Cardiac septum (tissue), 1 donor: ENCODE measurements at places on chromosomes 2 and 18.
A peak's percentile ranks its signal among the peaks of the same experiment; 100 is the strongest.

DNA sequence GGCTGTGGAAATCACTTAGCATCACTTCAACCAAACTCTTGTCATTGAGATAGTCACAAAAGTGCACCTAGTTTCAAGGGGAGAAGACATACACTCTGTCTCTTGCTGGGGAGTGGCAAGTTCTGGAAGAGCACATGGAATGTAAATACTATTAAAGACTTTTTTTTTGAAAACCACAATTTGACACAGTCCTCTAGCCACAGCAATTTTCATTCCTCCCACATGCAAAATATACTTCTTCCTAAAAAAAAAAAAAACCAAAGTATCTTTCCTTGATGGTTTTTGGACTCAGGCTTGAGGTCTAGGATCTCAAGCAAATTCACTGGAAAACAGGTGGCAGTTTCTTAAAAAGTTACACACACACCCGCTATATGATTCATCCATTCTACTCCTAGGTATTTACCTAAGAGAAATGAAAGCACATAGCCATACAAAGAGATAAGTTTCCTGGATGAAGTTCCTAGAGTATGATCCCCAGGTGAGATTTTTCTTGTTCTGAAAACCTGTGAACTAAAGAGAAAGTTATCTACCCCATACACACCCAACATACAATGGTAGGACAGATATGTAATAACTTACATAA lies 295.8 kb downstream of the SP3 start:
- DNase-seq, result no peak

GRCh38 chr18:11040823-11041656 lies 108.3 kb downstream of the PIEZO2 start:
- no peak for DNase-seq

DNA sequence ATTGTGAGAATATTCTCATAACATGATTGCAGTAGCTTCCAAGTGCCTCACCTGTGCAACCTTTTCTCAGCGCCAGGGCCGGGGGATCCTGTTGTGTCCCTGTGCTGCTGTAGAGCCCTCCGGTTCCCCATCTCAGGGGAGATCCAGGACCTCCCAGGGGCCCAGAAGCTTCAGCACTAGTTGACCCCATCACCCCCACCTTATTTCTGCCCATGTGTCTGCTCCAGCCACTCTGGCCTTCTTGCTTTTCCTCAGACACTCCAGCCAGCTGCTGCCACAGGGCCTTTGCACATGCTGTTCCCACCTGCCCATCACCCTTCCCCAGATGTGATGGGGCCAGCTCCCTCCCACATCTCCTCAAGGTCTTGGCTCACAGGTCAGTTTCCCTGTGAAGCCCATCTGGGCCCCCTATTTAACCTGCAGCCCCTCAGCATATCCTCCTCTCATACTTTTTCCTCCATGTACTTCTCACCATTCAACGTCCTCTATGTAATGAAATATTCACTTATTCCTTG lies 226.5 kb downstream of the SEPTIN10 start:
- DNase-seq, result no peak

DNA sequence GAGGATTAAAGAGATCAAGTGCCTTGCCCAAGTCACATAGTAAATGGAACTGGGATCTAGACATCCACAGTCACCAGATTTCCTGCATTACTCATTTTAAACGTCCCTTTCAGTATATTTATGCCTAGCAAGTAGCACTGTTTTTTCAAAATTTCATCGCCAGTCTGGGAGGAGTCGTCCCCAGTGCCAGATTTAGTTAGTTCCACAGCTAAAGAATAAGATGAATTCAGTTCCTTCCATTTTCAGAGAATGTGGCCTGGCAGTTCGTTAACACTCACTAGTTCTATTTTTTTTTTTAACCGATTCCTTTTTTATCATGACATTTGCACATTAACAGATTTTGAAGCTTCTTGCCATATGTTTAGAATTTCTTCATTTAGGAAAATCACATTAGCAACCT lies 11.2 kb downstream of the GRP start:
- DNase-seq, result no peak

- DNase-seq, result no peak
Observed at GRCh38 chr2:178088774-178089270, 16.2 kb upstream of the PDE11A start.

- no peak for DNase-seq
Observed at GRCh38 chr2:144362401-144362800, 157.5 kb downstream of the ZEB2 start.

DNA sequence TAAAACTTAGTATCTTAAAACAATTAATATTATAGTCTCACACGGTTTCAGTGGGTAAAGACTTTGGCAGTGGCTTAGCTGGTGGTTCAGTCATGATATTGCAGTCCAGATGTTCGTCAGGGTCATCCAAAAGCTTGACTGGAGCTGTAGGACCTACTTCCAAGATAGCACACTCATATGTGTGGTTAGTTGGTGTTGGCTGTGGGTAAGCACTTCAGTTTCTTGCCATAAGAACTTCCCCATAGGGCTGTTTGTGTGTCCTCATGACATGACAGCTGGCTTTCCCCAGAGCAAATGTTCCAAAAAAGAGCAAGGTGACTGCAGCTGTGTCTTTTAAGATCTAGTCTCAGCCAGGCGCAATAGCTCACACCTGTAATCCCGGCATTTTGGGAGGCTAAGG lies 48.5 kb upstream of the EPC2 start:
- DNase-seq, result no peak

GRCh38 chr2:200454927-200455801 lies 54.7 kb downstream of the KCTD18 start:
- no peak for DNase-seq

- DNase-seq, result no peak
Observed at GRCh38 chr2:110864731-110865130, 132.4 kb downstream of the ACOXL start.

DNA sequence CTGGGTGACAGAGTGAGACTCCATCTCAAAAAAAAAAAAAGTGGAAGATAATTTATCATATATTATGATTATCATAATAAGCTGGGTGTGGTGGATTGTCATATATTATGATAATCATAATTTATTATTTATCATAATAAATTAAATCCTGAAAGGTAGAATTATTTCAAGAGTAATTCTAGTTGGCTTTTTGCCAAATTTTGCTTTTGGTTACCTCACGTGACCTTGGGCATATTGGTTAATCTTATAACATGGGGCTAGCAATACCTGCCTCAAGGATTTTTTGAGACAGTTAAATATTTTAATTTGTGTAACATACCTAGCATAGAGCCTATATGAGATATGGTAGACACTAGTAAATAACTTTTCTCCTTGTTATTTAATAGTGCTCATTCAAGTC lies 111.3 kb upstream of the TTC27 start:
- DNase-seq, result no peak

DNA sequence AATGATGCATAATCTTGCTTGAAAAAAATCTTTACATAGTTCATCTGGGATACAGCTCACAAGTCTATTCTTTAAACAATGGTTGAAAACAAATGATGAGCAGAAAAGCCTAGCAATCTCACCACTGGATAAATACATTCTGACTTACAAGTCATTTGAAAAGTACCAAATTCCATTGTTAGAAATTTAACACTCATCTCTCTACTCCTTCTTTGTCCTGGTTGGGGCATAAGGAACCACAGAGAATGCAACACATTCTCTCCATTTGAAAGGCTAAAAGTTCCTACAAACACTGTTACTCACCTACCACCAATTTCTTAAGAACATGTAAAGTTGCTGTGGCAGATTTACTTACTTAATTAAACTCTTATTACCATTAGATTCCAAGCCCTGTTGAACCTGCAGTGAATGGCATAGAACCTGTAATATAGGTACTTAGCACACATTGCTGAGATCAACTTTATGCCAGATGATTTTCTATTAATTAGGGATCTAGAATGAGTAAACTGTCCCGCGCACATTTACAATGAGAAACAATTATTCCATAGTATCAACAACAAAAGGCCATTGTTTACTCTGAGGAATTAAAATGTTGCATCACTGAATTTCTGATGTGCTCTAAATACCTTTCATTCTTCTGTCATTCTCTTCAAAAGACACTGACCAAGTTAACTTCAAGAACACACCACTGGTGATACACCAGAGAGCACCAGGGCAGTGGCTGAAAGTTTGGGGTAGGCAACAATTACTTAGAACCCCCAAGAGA lies 69.6 kb downstream of the CABYR start:
- no peak for DNase-seq

- DNase-seq, result no peak
Observed at GRCh38 chr2:30527859-30528258, 80.8 kb downstream of the LCLAT1 start.

- DNase-seq, result no peak
Observed at GRCh38 chr2:170925923-170926322, 3.1 kb upstream of the GORASP2 start.

- no peak for DNase-seq
Observed at GRCh38 chr2:11177871-11178690, 22.8 kb downstream of the SLC66A3 start.

GRCh38 chr18:14945984-14946383 lies 198.0 kb downstream of the ANKRD30B start:
- DNase-seq, result no peak

DNA sequence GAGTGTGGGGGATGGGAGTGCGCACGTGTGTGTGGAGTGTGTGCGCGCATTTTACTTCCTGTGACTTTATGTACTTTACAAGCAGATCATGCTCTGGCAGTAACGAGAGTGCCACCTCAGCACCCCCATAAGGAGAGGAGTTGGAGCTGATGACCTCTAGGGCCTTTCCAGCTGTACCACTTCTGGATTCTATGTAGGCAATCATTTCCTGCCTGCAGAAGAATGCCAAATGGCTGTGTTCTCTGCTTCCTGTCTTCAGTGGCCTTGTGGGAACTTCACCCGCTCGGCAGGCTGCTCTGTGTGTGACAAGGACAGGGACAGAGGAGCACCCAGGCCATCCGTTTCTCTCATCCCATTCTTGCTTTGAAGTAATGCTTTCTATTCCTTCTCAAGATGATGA lies 22.8 kb upstream of the ZNF385B start:
- DNase-seq, result no peak

- DNase-seq, result no peak
Observed at GRCh38 chr2:132632000-132632649, 37.9 kb downstream of the LYPD1 start.

- peak; percentile 93 for DNase-seq
Observed at GRCh38 chr2:233331536-233331935, 22.8 kb upstream of the DGKD start.

DNA sequence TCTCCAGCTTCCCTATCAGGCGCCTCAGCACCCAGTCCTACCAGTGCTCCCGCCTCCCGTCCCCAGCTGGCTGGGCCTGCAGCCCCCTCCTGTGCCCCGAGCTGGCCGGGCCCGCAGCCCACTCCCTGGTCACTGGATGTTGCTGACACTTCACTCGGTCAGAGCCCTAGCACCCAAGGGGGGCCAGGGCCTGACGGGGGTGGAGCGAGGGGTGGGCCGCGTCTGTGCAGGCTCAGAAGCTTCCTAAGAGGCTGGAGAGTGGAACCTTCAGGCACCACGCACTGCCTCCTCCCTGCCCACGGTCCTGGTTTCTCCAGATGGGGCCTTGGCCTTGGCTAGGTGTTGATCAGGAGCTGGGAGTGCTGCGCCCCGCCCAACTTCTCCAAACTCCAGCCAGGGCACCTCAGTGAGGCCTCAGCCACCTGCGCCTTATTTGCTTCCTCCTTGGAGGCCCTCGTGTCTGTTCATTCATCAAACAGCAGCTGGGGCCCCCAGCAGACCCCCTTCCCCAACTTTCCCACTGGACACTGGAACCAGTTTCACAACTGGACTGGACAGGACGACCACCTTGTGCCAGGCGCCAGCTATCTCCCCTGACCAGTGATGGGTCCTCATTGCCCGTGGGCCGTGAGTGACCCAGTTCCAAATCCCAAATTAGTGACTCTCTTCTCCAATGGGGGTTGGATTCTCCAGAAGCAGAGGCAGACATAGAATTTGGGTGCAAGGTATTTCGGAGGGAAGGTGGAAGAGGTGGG lies 16.7 kb downstream of the CAPN10 start:
- peak; percentile 56 for DNase-seq

DNA sequence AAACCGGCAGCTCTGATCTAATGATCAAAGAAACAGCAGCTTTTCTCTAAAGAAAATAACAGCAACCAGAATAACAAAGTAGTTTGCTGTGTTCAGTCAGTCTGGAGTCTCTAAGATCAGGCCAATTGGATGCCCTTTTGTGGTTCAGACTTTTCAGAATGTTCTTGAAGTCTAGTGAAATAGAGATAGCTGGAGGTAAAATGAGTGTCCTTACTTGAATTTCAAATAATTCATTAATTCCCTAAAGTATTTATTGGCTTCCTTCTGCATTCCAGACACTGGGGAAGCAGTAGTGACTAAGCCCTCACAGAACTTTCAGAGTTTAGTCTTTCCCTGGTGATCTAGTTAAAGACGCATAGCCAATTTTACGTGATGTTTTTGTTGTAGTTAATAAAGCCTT lies 58.7 kb downstream of the C18orf54 start:
- no peak for DNase-seq

GRCh38 chr2:121479882-121480522 lies 50.7 kb upstream of the RNU4ATAC start:
- no peak for DNase-seq

DNA sequence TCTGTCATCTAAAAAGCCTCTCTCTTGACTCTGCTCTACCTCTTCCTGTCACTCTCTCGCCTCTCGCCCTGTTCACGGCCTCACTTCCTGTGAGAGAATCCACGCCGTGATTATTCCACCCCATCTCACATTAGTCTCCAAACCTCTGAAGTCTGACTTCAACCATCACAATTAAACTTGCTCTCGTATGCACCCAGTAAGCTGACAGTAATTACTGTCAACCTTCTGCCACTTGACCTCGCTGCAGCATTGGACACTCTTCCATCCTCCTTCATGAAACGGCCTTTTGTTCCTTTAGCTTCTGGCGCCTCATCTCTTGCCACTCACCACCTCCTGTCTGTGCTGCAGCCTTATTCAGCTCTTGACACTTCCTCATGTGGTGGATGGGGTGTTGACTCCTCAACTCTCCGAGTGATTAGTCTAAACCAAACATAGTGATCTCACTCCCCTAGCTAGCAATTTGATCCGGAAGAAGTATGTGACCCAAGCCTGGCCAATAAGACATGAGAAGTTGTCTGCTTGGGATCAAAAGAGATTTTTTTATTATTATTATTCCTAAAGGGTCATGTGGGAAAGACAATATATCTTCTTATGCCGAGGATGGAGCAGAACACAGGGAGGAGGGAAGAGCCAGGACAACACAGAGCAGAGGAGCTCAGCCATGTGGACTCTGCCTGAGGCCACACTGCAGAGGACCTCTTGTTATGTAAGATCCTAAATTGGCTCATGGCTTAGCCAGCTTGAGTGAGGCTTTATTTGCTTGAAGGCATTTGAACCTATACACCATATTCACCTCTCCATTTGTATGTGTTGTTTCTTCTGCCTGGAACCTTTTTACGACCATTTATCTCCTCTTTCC lies 38.4 kb upstream of the MYO1B start:
- no peak for DNase-seq

DNA sequence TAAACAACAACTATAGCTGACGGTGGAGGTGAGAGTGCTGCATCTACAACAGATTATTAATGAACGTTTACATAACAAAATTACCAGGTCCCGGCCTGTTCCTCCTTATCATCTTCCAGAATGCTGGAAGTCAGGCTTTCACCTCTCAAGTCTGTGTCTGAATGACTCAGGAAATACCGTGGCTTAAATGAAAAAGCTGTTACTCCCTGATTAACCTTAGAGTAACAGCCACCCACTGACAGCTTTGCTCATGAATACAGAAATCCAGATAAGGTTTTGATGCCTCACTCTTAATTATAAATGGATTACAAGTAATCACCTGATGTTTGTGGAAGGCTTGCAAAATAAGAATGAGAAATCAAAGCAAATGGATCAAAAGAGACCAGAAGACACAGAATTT lies 885.3 kb upstream of the CELF4 start:
- DNase-seq, result no peak

GRCh38 chr2:75113231-75113869 lies 86.0 kb downstream of the TACR1 start:
- DNase-seq, result no peak
